ENCODE measurements at places on chromosomes 2 and 18.

DNA sequence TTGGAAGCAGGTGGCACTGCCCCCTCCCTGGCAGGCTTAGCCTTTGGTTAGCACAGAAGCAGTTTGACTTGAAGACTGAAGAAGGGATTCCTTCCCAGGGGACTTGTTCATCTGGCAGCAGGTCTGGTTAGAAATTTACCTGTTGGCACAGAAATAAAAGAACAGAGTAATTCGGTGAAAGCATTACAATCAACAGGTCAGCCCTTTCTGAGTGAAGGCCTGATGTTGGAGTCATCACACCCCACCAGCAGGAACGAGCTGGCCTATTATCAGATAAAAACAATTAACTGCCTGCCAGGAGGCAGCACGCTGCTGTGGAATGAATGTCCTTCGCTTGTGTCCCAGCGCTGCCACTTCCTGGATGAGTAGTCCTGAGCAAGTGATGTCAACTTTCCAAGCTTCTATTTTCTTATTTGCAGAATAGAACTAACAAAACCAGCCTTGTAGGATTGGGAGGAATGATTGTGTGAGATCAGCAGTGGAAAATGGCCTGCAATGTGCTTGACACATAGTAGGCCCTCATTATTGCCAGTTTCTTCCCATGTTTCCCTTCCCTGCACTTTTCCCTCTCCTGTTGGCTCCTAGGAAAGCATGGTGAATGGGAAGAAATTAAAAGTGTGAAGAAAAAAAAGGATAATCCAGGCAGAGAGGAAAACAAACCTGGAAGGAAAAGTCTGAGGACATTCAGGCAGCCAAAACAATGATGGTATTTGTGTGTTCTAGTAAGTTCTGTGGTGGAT lies 29.0 kb downstream of the LGALSL start:
- DNase-seq, result no peak

DNA sequence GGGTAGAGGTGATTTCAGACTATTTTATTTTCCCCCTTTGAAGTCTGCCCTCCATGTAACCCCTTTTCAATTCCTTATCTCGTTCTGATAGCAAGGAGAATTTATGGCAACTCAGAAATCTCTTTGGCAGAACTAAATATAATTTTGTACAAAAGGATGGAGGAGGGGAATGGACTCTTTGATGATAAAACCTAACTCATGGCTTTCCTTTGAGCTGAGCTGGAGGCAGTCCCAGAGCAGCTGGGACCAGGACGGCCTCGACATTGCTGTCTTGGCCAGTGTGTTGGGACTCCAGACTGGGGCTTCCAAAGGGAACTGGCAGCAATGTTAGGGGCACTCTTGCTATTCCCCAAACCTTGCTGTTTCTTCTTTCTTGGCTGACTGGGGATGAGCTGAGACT lies 47.7 kb downstream of the PAX8 start:
- no peak for DNase-seq

DNA sequence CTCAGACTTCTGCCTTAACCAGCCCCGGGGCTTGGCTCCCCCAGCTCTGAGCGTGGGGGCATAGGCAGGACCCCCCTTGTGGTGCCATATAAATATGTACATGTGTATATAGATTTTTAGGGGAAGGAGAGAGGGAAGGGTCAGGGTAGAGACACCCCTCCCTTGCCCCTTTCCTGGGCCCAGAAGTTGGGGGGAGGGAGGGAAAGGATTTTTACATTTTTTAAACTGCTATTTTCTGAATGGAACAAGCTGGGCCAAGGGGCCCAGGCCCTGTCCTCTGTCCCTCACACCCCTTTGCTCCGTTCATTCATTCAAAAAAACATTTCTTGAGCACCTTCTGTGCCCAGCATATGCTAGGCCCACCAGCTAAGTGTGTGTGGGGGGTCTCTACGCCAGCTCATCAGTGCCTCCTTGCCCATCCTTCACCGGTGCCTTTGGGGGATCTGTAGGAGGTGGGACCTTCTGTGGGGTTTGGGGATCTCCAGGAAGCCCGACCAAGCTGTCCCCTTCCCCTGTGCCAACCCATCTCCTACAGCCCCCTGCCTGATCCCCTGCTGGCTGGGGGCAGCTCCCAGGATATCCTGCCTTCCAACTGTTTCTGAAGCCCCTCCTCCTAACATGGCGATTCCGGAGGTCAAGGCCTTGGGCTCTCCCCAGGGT lies 5.5 kb downstream of the CTDSP1 start:
- DNase-seq, result no peak

DNA sequence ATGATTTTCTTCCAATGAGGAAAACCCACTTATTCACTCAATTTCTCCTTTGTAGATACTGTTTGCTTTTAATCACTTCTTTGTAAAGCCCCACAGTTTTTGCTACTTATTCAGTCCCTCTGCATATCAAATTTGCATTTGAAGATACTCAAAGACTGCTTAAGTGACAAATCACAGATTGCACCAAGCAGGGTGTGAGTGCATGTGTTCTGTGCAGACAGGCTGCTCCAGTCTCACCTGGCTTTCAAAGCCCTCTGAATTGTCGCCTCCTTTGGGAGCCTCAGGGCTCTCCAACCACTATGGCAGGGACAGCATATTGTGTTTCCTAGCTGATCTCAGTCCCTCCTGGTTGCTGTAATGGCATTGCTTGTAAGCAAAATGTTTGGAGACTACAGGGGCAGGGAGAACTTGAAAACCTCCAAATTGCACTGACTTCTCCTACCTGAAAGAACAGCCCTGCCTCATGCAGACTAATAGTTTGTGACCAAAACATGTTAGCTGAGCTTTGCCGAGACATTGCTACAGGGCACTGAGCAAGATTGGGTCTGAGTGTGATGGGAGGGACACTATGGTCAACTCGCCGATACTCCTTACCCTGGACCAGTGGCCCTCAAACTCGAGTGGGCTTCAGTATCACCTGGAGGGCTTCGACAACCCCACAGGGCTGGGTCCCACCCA lies 96.8 kb downstream of the POLE4 start:
- DNase-seq, result no peak

GRCh38 chr2:200456567-200456966 lies 53.3 kb downstream of the KCTD18 start:
- no peak for DNase-seq

DNA sequence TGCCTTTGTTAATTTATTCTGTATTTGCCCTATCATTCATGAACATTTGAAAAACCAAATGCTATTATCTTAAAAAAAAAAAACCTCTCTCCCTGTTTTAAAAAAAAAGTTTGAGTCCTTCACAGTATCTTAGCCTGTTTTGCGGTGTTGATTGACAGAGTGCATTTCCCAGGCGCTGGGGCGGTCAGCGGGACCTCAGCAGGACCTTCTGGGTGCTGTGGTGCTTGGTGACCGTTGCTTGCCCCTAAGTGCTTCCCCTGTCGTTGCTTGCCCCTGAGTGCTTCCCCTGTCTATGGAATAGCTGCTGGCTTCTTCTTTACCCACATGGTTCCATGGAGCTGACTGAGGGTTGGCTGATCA lies 12.1 kb downstream of the ATP6V1C2 start:
- DNase-seq, result no peak

DNA sequence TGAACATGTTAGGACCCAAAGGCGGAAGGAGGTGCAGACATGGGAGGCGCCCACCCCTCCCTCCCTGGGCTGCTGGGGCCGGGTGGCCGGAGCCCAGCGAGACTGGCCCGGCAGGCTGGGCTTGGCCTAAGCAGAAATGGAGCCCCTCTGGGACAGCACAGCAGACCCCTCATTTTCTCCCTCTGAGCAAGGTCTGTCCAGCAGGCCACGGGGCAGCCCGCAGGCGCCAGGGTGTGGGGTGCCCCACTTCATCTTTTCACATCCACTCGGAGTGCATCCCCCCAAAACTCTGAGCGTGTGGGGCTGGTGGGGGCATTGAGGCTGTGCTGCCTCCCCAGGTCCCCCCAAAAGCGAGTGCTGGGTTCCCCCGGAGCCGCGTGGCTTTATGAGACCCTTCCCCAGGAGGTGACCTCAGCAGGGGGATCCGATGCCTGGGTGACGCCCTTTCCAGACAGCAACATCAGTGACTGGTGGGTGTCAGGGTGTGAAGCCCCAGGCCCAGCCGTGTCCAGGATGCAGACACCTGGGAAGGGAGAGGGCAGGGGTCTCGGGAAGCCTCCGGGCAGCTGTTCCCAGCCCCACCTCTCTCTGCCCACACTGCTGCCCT lies 36.7 kb upstream of the GPC1 start:
- no peak for DNase-seq

DNA sequence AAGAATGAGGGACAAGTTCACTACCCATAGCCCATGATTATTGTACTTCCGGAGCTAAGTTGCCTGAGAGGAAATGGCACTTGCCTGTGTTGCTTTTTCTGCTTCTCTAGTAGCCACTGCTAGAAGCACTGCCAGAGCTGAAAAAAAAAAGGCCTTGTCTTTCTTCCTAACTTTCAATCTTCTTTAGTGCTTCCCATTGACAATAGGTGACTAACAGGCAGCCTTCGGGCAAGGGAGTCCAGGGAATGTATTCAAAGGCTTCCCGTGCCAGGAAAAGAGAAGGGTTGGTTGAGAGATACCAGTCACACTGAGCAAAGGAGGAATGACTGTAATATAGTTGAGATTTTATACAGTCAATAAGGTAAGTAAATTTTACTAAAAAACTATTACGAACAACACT lies 242.0 kb downstream of the CALCRL start:
- DNase-seq, result no peak

GRCh38 chr18:51630706-51631105 lies 433.2 kb upstream of the MEX3C start:
- DNase-seq, result no peak

- DNase-seq, result no peak
Measured at GRCh38 chr2:23449413-23449812, 64.4 kb downstream of the KLHL29 start.

DNA sequence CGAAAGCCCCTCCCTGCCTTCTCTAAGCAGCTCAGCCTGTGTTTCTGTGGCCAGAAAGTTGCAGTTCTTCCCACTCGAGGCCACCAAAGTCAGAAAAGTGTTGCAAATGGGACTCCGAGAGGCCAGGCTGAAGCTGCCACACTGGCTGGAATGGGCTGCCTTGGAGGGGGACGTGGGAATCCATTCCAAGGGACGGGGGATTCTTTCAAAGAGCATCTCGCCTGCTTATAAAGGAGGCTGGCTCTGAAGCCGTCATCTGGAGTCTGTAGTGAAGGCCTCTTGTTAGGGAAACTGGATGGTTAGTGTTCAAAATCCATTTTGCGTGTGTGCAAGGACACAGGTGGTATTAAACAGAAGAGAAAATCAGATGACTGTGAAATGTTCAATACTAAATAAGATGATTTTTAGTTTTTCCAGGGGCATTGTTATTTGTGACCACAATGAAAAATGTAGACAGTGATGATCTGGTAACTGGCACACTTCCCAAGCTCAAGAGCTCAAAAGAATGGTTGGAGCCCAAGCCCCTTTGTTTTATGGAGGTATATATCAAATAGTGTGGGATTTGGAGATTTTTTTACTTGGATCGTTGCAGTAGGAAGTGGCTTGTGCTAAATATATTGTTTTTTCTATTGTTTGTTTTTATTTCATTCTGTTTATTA lies 782 bp downstream of the FAM228B start:
- no peak for DNase-seq

GRCh38 chr2:209473930-209474419 lies 50.1 kb downstream of the MAP2 start:
- no peak for DNase-seq

DNA sequence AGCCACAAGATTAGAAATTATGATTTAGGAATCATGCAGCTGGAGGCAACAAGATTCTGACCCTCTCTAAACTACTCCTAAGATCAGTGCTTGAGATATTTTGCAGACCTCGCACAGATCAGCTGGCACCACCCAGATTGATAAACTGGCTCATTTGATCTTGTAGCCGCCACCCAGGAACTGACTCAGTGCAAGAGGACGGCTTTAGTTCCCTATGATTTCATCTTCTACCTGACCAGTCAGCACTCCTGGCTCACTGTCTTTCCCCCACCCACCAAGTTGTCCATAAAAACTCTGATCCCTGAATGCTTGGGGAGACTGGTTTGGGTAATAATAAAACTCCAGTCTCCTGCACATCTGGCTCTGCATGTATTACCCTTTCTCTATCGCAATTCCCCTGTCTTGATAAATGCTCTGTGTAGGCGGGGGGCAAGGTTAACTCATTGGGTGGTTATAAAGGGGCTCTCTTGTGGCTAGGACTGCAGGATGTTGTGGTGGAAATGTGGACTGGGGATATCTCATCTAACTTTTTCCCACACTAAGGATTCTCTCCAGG lies 96.1 kb downstream of the ARL6IP6 start:
- no peak for DNase-seq

DNA sequence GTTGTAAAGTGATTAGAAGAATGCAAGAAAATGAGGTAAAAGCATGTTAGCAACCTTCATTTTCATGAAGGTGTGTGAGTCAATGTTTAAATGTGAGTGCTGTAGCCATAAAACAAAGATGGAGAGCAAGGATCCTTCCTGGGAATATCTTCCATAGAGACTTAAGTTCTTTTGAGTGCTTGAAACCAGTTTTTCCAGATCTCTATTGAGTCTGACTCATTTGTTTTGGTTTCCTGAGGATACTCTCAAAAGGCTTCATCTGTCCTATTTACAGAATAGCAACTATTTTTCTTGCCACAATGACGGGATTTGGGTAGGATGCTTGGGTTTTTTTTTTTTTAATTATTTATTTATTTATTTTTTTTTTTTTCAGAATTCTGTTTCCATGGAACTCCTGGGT lies 45.9 kb upstream of the ASB1 start:
- DNase-seq, result no peak

DNA sequence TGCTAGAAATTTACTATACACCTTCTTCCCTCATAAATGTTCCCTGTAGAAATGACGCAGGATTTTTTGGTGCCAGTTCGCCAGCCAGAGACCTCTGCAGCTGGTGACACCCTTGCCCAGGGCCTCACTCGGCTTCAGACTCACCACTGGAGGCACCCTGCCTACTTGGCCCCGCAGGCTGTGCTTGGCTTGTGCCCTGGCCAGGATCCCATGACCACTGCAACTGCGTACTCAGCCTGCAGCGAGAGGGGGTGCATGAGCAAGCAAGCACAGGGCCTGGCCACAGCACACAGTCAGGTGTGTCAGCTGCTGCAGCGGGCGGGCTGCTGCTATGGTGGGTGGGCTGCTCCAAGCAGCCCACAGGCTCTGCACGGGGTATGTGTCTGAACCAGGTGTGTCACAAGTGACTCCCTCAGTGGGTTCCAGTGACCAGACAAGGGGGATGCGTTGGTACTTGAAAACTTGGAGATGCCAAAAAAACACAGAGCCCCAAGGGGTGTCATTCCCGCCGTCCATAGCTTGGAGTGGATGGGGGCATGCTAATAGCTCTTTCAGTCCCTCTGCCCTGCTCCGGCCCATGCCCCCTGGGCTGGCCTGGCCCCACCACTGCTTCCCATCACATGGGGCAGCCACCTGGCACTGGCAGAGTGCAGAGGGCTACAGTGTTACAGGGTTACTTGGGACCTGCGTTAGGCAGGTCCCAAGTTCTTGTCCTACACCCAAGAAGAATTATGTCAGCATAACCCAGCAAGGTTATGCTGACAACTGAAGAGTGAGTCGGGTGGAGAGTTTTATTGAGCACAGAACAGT lies 46.6 kb upstream of the TANC1 start:
- DNase-seq, result no peak

- no peak for DNase-seq
Measured at GRCh38 chr18:33923980-33924379, 300.7 kb downstream of the NOL4 start.

All from CD4-positive, alpha-beta T cell treated with Interleukin-10 for 1 hour (primary cell).